ENCODE measurements at places on chromosomes 7 and 10.

GRCh38 chr10:122265896-122266295 lies 5.2 kb upstream of the BTBD16 start:
- no peak for DNase-seq

DNA sequence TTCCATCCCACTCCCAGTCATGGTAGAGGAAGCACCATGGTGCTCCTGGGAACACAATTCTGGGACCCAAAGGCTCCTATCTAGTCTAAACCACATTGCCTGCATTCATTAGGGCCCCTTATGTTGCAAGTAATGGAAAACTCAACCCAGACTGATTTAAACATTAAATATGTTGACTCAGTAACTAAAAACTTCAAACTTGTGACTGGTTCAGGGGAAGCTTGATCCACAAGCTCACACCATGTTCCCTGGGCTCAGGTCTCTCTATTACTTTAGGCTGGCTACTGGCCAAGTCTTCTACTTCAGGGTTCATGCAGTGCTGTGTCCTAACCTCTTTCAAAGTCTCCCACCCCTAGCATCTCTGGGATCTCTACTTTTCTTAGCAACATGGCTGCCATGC lies 13.1 kb downstream of the WNT16 start:
- DNase-seq = no peak

- DNase-seq = no peak
Measured at GRCh38 chr10:118820326-118821116, 65.8 kb upstream of the CACUL1 start.

DNA sequence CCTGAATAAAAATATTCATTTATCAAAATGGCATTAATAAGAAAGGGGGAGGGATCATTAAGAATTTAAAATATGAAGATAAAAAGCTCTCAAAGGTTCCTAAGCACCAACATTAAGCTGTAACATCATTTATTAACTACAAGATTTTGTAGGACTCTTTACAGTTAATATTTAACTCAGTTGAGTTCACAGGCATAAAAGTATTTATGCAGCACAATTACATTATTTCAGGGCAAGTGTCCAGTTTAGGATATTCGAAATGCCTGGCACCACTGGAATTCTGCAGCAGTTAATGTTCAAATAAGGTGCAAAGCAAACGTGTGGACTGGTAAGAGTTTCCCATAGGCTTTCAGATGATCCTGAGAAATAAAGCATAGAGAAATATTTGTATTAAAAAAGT lies 30.5 kb downstream of the NPS start:
- DNase-seq = no peak

GRCh38 chr10:109115179-109115578 lies 808.1 kb downstream of the XPNPEP1 start:
- no peak for DNase-seq

DNA sequence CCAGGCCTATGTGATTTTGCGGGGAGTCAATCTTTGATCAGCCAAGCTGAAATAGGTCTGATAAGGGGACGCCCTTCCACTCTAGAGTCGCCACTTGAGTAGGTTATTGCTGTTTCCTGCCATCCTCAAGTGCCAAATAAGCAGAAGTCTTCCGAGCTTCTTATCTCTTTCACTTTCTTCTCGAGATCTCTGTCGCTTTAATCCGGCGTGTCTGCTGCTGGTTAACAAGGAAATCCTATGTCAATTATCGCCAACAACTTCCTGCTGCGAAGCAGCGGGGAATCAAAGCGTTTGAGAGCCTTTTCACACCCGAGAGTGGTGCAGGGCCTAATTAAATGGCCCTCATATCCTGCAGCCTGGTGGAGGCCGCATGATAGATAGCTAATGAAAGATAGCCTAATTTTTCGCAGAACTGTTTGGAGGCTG lies 215.9 kb downstream of the RAB11FIP2 start:
- no peak for DNase-seq

- DNase-seq = no peak
Measured at GRCh38 chr7:7642081-7642480, 1.5 kb downstream of the UMAD1 start.

DNA sequence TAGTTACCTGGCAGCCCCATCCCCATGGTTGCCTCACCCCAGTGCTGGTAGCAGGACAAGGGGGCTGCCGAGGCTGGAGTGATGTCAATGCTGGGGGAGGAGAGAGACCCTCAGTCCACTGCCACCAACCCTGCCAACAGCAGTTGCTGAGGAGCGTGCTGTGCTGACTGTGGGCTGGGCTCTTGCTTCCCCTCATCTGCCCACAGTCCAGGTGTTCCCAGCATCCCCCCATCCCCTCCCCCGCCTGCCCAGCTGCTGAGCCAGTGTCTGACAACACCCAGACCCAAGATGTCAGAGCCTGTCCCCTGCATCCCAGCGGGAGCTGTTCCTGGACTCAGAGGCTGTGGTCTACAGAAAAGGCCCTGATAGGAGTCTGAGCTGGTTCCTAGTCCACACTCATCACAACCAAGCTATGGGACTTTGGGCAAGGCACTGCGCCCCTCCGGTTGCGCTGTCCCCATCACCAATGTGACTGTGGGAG lies 14.6 kb upstream of the PSAP start:
- no peak for DNase-seq

- DNase-seq = no peak
Measured at GRCh38 chr10:62024026-62024701, 122.7 kb downstream of the ARID5B start.
